Pancreas (tissue), 10 donors: ENCODE measurements at places on chromosomes 13 and 19. TPM values are rescaled to one million over a fixed set of nuclear protein-coding genes. Genes with fewer than 3 reads are reported as not detected.

The LILRB3 gene
- 1.3 TPM for polyA plus RNA-seq

The DAND5 gene
- polyA plus RNA-seq: not detected

DNA sequence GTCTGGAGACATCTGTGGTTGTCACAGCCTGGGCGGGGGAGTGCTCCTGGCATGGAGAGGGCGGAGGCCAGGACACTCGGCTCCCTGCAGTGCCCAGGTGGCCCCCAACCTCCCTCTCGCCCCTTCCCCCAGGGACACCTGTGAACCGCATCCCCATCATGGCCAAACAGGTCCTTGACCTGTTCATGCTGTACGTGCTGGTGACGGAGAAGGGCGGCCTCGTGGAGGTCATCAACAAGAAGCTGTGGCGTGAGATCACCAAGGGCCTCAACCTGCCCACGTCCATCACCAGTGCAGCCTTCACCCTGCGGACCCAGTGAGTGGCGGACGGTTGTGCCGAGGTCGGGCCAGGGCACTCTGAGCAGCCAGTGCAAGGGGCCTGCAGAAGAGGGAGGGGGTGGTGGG is 20.0 kb upstream of the WDR18 start:
- no peaks in the 10 kb centered on the region for H3K36me3 ChIP-seq
- no peak overlapping the region for H3K4me3 ChIP-seq
- H3K4me1 ChIP-seq: no peaks in the 10 kb centered on the region
- H3K27ac ChIP-seq: no peak overlapping the region
- DNase-seq: peak; percentile 52

GRCh38 chr13:45296259-45296658 is 44.7 kb downstream of the TPT1 start:
- no peaks in the 10 kb centered on the region for H3K27me3 ChIP-seq
- no peaks in the 10 kb centered on the region for H3K36me3 ChIP-seq
- no peaks in the 10 kb centered on the region for H3K4me1 ChIP-seq
- DNase-seq: no peak
- no peak overlapping the region for H3K27ac ChIP-seq
- H3K4me3 ChIP-seq: no peak overlapping the region

GRCh38 chr13:109376936-109377335 is 409.4 kb downstream of the IRS2 start:
- no peak overlapping the region for H3K4me3 ChIP-seq
- no peaks in the 10 kb centered on the region for H3K36me3 ChIP-seq
- H3K4me1 ChIP-seq: no peaks in the 10 kb centered on the region
- no peaks in the 10 kb centered on the region for H3K27me3 ChIP-seq

DNA sequence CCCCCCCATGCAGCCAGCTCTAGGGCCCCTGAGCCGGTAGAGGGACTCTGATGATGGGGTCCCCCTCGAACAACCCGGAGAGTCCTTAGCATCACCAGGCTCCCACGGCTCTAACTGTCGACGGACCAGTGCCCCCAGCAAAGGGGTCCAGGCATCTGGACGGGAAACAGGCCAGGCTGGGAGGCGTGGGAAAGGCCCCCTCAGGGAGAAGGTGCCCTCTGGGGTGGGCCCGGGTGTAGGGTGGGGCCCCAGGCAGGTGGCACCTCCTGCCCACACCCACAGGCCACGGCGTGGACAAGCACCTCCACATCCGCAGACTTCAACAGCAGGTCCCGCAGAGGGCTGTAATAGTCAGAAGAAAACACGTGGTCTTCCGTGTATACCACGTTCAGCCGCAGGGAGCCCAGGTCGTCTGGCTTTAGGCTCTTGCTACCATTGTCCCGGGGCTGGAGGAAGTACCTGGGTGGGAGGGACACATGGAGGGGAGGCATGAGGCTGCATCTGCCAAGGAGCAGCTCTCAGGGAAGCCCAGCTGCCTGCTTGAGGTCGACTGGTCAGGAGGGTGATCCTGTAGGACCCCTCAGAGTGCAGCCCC is 44.7 kb upstream of the C13orf46 start:
- no peak overlapping the region for H3K27ac ChIP-seq
- H3K4me1 ChIP-seq: no peaks in the 10 kb centered on the region
- H3K36me3 ChIP-seq: no peaks in the 10 kb centered on the region
- H3K4me3 ChIP-seq: no peak overlapping the region
- no peak for DNase-seq

DNA sequence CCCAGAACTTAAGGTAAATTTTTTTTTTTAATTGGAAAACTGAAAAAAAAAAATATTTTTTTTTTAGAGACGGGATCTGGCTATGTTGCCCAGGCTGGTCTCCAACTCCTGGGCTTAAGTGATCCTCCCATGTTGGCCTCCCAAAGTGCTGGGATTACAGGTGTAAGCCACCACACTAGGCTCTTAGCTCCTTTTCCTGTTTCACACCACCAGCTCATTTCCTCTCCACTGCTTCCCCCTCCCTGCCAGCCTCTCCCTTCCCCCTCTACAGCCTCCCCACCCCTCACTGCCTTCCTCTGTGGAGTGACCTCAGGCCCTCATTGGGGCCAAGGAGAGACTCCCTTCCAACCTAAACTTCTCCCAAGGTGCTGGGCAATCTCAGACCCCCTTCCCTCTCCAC is 4.2 kb upstream of the GIPR start:
- no peaks in the 10 kb centered on the region for H3K27me3 ChIP-seq
- H3K27ac ChIP-seq: no peak overlapping the region
- no peaks in the 10 kb centered on the region for H3K36me3 ChIP-seq
- no peaks in the 10 kb centered on the region for H3K4me1 ChIP-seq

GRCh38 chr19:54451331-54451871 is 2.4 kb downstream of the LENG8 start:
- H3K27ac ChIP-seq: peak overlapping the region; percentile 65
- H3K4me1 ChIP-seq: peaks cover 18% of the 10 kb centered on the region
- peaks cover 39% of the 10 kb centered on the region for H3K36me3 ChIP-seq
- H3K4me3 ChIP-seq: peak overlapping the region; percentile 86
- peak; percentile 78 for DNase-seq
